ENCODE measurements at places on chromosomes 6 and 20. TPM values are rescaled to one million over a fixed set of nuclear protein-coding genes. Genes with fewer than 3 reads are reported as not detected.

Gene SMLR1
- total RNA-seq, result not detected

Gene RPL10A
- 2,520 TPM for total RNA-seq

Gene AIF1
- total RNA-seq, result not detected

Gene DEFB124
- total RNA-seq, result not detected

Gene TMEM14A
- total RNA-seq, result 18.5 TPM

Gene PDYN
- total RNA-seq, result not detected

Gene LST1
- total RNA-seq, result not detected

Gene SLC17A1
- not detected for total RNA-seq

Gene ULBP2
- 2.6 TPM for total RNA-seq

Gene MUC21
- total RNA-seq, result not detected

Gene KCNB1
- under 0.01 TPM for total RNA-seq

Gene ABT1
- 11.9 TPM for total RNA-seq

Gene EFCAB8
- 0.28 TPM for total RNA-seq

Gene MLIP
- total RNA-seq, result not detected

Gene ZKSCAN3
- 5.0 TPM for total RNA-seq
